ENCODE measurements at places on chromosomes 6 and 20.

DNA sequence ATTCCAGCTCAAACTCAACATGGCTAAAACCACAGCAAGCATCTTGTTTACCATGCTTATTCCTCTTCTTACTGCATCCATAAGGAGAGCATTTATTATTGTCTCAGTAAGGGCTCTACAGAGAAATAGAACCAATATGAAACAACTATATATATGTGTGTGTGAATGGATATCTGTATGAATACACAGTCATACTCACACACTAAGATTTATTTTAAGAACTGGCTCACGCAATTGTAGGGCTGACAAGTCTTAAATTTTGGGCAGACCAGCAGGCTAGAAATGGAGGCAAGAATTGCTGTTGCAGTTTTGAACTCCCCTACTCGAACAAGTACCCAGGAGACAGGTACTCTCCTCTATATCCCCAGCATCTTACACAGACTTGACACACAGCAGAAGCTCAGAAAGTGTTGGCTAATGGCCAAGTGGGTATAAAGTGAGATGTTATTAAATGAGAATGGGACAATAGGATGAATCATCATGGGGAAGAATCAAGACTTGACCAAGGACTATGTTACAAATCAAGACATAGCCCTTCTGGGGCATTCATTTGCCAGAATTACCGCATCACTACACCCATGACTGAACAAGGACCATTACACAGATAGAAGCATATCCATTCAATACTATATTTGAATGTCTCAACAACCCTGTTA, 13.0 kb downstream of the ZHX3 start:
- DNase-seq = no peak

DNA sequence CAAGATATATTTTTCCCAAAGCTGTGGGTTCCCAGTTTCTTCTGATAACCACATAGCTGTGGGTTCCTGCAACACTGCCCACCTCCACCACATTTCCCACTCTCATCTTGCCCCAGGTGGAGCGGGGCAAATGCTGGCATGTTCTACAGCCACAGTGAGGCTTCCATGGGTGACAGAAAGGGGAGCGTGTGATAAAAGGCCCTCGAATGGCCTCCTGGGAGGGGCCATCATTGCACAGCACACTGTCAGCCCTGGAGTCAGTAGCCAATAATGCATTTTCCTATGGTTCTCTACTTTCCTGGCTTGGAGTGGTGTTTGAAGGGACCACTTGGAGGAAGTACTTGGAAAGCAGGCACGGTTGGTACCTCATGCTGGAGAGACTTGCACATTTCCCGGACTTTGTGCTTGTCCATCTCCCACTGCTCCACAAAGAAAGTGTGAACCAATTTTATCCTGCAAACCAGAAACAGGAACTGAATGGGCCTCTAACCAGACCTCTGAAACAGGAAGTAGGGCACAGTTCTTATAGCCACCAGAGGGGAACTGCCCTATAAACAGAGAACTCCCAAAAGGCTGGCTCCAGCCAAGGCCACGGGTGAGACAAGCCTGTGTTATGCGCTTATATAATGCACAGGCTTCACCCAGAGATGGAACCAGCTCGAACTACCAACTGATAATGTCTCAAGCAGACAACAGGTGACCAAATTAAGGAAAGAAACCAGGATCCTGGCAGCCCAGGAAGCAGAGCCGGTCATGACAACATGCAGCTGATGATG, 8.6 kb downstream of the MAP3K5 start:
- no peak for DNase-seq

DNA sequence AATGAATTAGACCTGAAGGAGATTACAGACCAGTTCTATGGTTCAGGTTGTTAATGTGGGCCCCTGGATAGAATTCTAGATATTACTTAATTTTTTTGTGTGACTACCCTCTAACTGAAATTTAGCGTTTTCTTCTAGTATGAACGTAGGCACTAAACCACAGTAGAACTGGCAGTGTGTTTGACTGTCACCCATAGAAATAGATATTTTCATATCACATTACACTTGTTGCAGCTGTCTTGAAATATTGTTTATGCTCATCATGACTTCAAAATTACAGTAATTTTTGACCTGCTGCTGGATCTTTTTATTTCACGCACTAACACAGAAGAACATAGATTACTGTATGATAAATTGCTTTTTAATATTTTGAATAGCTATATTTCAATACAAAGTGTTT, 31.6 kb downstream of the E2F3 start:
- no peak for DNase-seq

DNA sequence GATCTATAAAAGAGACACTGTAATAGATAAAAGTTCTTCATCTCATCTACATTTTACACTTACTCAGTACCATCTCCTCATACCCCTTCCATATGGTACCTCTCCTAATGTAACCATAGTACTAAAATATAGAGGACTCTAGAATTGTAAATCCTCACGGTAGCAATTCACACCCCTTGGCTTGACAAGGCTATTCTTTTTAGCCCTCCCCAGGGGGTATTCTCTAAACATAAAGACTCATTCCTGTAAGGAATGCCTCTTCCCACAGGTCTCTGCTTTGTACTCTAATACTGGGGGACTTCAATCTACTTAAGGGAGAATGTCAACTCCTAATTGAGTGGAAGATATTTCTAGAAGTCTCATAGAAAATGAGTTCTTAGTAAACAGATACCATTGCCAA, 85.9 kb downstream of the VIP start:
- DNase-seq = no peak

- no peak for DNase-seq
These were observed 263.1 kb upstream of the ZFP64 start for GRCh38 chr20:52454660-52455059.

GRCh38 chr6:151805286-151805840, 2.1 kb upstream of the ESR1 start:
- DNase-seq = no peak

GRCh38 chr6:44056392-44057237, 70.6 kb downstream of the MRPL14 start:
- DNase-seq = no peak

- no peak for DNase-seq
These were observed 530 bp downstream of the TDP2 start for GRCh38 chr6:24666097-24666640.

GRCh38 chr6:163176097-163176496, 238.4 kb upstream of the QKI start:
- DNase-seq = no peak
